ENCODE measurements at places on chromosomes 3 and 15.

GRCh38 chr3:88480822-88481221, 331.1 kb downstream of the C3orf38 start:
- no peak for DNase-seq

- no peak for DNase-seq
These were observed 77.1 kb downstream of the SLC25A26 start for GRCh38 chr3:66297900-66298299.

GRCh38 chr3:16825617-16826204, 59.0 kb upstream of the PLCL2 start:
- DNase-seq: no peak

DNA sequence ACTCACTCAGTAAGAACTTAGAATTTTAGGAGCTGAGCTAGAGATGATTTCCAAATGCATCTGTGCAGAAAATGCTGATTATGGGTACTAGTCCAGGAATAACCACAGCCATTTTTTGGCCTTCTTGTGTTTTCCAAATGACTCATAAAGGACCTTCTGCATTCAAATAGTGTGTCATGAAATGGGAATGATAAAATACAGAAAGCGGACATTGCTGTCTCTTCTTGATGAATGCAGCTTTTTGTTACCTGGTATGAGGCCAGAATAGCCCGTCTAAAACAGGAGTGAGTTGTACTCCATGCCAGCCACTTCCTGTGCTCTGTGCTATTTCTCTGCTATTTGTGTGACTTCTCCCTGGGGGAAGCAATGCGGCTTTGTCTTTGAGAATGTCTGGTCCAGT, 20.5 kb upstream of the FRMD5 start:
- DNase-seq: no peak

DNA sequence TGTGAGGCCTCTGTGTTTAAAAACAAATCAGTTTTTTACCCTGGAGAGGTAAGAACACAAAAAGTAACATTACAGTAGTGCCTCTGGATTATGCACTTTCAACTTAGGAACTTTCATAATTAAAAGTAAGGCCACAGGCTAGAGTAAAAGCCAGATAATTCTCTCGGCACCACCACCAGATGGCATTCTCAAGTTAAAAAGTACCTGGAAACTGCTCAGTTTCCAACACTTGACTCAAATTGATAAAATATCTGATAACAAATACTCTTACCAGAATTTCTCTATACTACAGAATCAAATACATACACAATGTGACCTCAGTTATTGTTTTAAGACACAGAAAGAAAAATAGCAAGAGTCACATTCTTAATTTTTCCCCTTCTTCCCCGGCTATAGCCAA, 19.9 kb downstream of the SPICE1 start:
- peak; percentile 17 for DNase-seq

GRCh38 chr15:58179206-58179605, 41.0 kb downstream of the AQP9 start:
- DNase-seq: no peak

- no peak for DNase-seq
These were observed 269.6 kb upstream of the CFAP20DC start for GRCh38 chr3:59319442-59319841.

All from activated T-cell treated with anti-CD3 and anti-CD28 coated beads, Interleukin-2, amount 50 U/mL, for 72 hours (primary cell).